ENCODE measurements at places on chromosomes 3 and 15. TPM values are rescaled to one million over a fixed set of nuclear protein-coding genes. Genes with fewer than 3 reads are reported as not detected.
A peak's percentile ranks its signal among the peaks of the same experiment; 100 is the strongest.

TMEM40 gene
- not detected for total RNA-seq

FOXB1 gene
- total RNA-seq: not detected

STXBP5L gene
- total RNA-seq: not detected

FBLN2 gene
- total RNA-seq: 43.4 TPM

DLEC1 gene
- 3.3 TPM for total RNA-seq

OR5K2 gene
- not detected for total RNA-seq

SLC6A20 gene
- 35.2 TPM for total RNA-seq

- H3K27me3 ChIP-seq: no peaks in the 10 kb centered on the region
- no peak for DNase-seq
- H3K36me3 ChIP-seq: peaks cover 33% of the 10 kb centered on the region
- H3K4me1 ChIP-seq: no peaks in the 10 kb centered on the region
Measured at GRCh38 chr3:52356126-52356525, 40.0 kb downstream of the DNAH1 start.

DNA sequence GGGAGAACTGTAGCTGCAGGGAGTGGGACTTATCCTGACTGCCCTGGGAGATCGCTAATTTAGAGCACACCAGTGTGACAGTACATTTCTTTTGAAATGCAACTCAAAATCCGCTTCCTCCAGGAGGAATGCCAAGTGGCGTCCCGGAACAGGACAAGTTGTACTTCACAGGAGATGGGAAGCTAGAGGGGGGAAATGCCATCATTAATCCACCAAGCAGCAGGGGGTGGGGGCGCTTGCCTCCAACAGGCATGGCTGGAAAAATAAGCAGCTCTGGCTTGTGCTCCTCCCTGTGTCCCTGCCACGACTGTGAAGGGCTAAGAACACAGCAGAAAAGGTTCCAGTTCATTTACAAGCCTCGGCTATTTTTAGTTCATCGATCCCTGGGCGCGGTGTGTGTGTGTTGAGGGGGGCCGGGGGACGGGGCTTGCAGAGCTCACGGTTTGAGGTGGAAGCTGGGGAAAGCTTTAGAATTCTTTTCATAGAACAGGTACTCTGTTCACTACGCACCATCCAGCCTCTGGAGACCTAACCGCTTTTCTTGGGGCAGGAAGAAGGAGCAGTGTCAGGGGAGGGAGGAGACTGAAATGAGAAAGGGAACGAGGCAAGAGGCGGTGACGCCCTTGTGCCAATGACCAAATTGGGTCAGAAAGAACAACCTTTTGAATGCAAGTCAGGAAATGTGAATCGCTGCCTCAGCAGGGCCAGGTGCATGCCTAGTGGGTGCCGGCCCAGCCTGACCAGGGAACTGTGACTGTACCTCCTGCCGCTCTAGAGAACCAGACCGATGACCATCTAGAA, 51.8 kb upstream of the DGKG start:
- peak overlapping the region; percentile 72 for H3K4me3 ChIP-seq
- peak; percentile 37 for DNase-seq
- H3K27ac ChIP-seq: peak overlapping the region; percentile 78

DNA sequence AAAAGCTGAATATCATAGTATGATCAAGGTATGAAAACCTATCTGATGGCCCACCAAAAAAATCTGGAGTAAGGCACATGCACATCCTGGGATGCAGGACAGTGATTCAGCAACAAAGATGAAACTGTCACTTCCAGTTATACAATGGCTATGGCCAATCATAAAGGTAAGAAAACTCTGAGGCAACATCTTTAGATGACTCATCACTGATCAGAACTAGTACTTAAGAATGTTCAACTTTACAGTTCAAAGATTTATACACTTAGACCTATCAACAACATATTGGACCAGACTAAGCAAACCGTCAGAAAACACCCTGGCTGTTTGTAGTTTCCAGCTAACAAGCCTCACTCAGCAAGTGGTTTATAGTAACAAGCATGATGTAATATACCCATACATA, 21.3 kb upstream of the PLCH1 start:
- no peak for DNase-seq
- H3K27me3 ChIP-seq: no peaks in the 10 kb centered on the region
- H3K27ac ChIP-seq: no peak overlapping the region
- H3K4me3 ChIP-seq: no peak overlapping the region
- no peaks in the 10 kb centered on the region for H3K4me1 ChIP-seq

DNA sequence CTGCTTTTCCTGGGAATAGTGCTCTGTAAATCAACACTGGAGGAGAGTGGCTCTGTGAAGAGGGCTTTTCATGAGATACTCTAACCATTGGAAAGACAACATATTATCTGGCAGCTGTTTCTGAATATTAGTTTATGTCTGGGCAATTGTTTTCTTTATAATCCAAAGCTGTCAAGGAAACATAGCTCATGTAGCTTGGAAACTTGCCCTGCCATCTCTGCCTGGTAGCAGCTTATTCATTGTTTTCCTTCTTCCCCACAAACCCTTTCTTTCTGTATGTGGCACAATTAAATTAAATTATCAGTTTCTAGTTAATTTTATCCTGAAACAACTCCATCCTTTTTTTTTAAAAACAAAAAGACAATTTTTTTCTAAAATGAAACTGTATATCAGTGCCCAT, 160.0 kb downstream of the EDEM1 start:
- H3K4me3 ChIP-seq: no peak overlapping the region
- no peaks in the 10 kb centered on the region for H3K27me3 ChIP-seq
- no peaks in the 10 kb centered on the region for H3K36me3 ChIP-seq

GRCh38 chr15:99616773-99617342, 51.1 kb downstream of the MEF2A start:
- H3K27ac ChIP-seq: no peak overlapping the region
- no peaks in the 10 kb centered on the region for H3K36me3 ChIP-seq
- H3K4me1 ChIP-seq: no peaks in the 10 kb centered on the region
- no peak overlapping the region for H3K4me3 ChIP-seq

GRCh38 chr3:188113756-188114155, 40.2 kb upstream of the LPP start:
- no peaks in the 10 kb centered on the region for H3K27me3 ChIP-seq
- no peak overlapping the region for H3K4me3 ChIP-seq

GRCh38 chr15:80811781-80812315, 32.7 kb downstream of the CEMIP start:
- no peak for DNase-seq
- H3K4me3 ChIP-seq: no peak overlapping the region
- no peaks in the 10 kb centered on the region for H3K36me3 ChIP-seq
- no peaks in the 10 kb centered on the region for H3K27me3 ChIP-seq
- H3K27ac ChIP-seq: no peak overlapping the region

DNA sequence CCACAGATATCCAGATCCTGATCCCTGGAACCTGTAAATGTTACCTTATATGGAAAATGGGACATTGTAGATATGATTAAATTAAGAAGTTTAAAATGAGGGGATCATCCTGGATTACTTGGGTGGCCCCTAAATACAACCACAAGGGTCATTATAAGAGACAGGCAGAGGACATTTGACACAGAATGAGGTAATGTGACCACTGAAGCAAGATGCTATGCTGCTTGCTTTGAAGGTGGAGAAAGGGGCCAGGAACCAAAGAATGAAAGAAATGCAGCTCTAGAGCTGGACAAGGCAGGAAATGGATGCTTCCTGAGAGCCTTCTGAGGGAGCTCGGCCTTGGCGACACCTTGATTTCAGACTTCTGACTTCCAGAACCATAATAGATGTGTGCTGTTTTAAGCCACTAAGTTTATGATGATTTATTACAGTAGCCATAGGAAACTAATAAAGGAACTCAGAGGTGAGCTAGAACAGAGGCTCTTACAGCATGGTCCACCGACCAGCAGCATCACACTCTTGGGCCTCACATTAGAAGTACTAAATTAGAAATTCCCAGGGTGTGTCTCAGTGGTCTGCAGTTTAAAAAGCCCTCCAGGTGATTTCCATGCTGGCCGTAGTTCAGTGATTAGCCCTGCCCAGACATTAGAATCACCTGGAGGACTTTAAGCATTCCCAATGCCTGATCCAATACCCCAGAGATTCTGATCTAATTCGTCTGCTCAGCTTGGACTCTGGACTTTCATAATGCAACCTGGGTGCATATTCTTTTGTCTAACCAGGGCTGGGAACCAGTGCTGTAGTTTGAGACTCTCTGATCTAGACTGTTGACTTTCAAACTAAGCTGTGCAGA, 7.5 kb downstream of the COLQ start:
- DNase-seq: no peak
- H3K27me3 ChIP-seq: no peaks in the 10 kb centered on the region
- H3K27ac ChIP-seq: no peak overlapping the region
- H3K4me3 ChIP-seq: no peak overlapping the region
- H3K36me3 ChIP-seq: no peaks in the 10 kb centered on the region
- H3K4me1 ChIP-seq: no peaks in the 10 kb centered on the region

DNA sequence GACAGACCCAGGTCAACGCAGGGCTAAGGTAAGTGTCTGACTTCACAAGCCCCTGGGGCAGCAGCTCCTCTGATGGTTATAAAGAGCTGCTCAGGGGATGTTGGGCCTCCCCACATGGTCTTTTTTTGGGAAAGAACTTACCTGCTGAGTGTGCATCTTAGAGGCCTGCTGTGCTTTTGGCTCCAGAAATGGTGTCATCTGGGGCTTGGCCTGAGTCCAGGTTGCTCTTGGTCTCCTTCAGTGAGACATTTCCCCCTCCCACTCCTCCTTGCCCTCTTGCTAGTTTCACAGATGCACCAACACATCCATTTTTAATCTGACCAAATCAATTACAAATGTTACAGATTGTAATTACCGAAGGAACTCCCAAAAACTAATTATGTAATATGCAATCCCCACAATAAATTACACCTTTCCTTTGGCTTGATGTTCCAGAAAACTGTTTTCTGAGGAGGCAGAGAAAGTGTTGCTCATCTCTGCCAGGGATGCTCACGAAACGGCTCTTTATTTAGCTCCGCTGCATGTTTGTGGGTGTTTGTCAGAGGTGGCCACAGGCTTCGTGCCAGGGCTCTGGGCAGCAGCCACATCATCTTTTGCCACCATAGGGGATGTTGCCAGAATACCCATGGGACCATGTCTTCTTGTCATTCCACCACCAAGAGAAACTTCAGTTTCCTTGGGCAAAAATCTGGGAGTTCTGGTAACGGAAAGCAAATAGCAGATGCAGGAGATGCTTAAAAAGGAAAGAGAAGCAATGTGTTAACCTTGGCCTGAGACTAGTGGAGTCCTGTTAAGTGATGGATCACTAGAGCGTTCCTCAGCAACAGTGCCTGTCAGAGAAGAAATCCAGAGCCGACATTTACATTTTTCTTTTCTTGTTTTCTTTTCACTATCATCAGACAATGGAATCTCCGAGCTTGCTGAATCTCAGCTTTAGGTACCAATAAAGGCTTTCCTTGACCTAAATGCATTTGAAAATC, 799.9 kb downstream of the AGBL1 start:
- no peaks in the 10 kb centered on the region for H3K36me3 ChIP-seq
- no peak for DNase-seq
- no peak overlapping the region for H3K4me3 ChIP-seq
- H3K4me1 ChIP-seq: no peaks in the 10 kb centered on the region
- H3K27me3 ChIP-seq: no peaks in the 10 kb centered on the region
- no peak overlapping the region for H3K27ac ChIP-seq

Data from kidney (tissue), 22 donors.